ENCODE measurements at places on chromosomes 5 and 9. TPM values are rescaled to one million over a fixed set of nuclear protein-coding genes. Genes with fewer than 3 reads are reported as not detected.

DNA sequence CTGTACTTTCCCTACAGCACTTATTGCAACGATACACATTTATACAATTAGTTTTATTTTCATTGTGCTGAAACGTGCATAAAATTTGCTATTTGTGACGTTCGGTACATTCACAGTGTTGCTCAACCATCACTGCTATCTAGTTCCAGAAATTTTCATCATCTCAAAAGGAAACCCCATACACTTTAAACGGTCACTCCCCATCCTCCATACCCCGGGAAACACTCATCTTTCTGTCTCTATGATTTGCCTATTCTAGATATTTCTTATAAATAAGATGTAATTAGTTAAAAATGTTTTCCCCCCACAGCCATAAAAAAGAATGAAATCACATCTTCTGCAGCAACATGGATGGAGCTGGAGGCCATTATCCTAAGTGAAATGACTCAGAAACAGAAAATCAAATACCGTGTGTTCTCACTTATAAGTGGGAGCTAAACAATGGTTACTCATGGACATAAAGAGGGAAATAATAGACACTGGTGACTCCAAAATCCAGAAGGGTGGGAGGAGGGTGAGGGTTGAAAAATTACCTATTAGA, 40.2 kb upstream of the TEX48 start:
- H3K27ac ChIP-seq: no peak overlapping the region
- no peak overlapping the region for H3K4me3 ChIP-seq
- H3K36me3 ChIP-seq: no peaks in the 10 kb centered on the region
- no peaks in the 10 kb centered on the region for H3K27me3 ChIP-seq

- peak overlapping the region; percentile 76 for H3K4me3 ChIP-seq
- H3K27me3 ChIP-seq: no peaks in the 10 kb centered on the region
- peaks cover 2% of the 10 kb centered on the region for H3K36me3 ChIP-seq
- peaks cover 24% of the 10 kb centered on the region for H3K4me1 ChIP-seq
Measured at GRCh38 chr9:69822116-69822750, 1.6 kb downstream of the CFAP95 start.

GRCh38 chr5:158869854-158870253, 229.9 kb downstream of the EBF1 start:
- peaks cover 6% of the 10 kb centered on the region for H3K4me1 ChIP-seq
- no peaks in the 10 kb centered on the region for H3K27me3 ChIP-seq
- DNase-seq: no peak
- H3K36me3 ChIP-seq: no peaks in the 10 kb centered on the region

FAM221B gene
- not detected for total RNA-seq

PCDHA8 gene
- 0.57 TPM for total RNA-seq

DNA sequence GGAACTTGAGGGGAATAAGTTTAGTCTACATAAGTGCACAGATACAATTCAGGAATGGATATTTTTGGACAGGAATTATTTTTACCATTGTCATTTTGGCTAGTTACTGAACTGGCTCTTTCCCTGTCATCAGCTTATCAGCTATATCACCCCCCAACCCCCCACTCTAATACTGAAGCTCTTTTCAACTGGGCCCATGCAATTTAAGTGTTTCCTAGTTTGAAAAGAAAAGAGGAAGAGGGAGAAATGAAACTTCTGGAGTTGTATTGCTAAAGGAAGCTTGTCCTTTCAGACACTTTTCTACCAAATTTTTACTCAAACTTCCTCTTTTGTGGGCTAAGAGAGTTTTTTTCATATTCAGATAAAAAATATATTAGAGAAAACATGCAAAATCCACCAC, 18.5 kb upstream of the TIMD4 start:
- H3K4me3 ChIP-seq: no peak overlapping the region
- no peaks in the 10 kb centered on the region for H3K27me3 ChIP-seq
- H3K27ac ChIP-seq: no peak overlapping the region
- no peaks in the 10 kb centered on the region for H3K4me1 ChIP-seq
- DNase-seq: no peak

- H3K27me3 ChIP-seq: peaks cover 24% of the 10 kb centered on the region
- H3K4me1 ChIP-seq: peaks cover 3% of the 10 kb centered on the region
- no peak for DNase-seq
- no peak overlapping the region for H3K4me3 ChIP-seq
Measured at GRCh38 chr5:78341440-78341839, 19.0 kb upstream of the SCAMP1 start.

- DNase-seq: no peak
- H3K27me3 ChIP-seq: no peaks in the 10 kb centered on the region
- no peaks in the 10 kb centered on the region for H3K4me1 ChIP-seq
- no peak overlapping the region for H3K4me3 ChIP-seq
- no peak overlapping the region for H3K27ac ChIP-seq
Measured at GRCh38 chr5:132334812-132335211, 34.7 kb upstream of the SLC22A5 start.

NIPAL4 gene
- not detected for total RNA-seq

- H3K4me1 ChIP-seq: peaks cover 18% of the 10 kb centered on the region
- H3K27me3 ChIP-seq: no peaks in the 10 kb centered on the region
- H3K4me3 ChIP-seq: peak overlapping the region; percentile 85
- no peaks in the 10 kb centered on the region for H3K36me3 ChIP-seq
- DNase-seq: no peak
Measured at GRCh38 chr9:89497257-89497963, 503 bp downstream of the SEMA4D start.

RASEF gene
- 1.9 TPM for total RNA-seq

GRCh38 chr9:109792951-109793546, 13.1 kb downstream of the PALM2AKAP2 start:
- no peak for DNase-seq
- no peak overlapping the region for H3K27ac ChIP-seq
- H3K4me1 ChIP-seq: no peaks in the 10 kb centered on the region
- no peak overlapping the region for H3K4me3 ChIP-seq

PNPLA7 gene
- total RNA-seq: 1.6 TPM

ATP6V0E1 gene
- total RNA-seq: 101 TPM

GRCh38 chr9:115999498-115999897, 154.1 kb upstream of the PAPPA start:
- no peaks in the 10 kb centered on the region for H3K4me1 ChIP-seq
- no peaks in the 10 kb centered on the region for H3K36me3 ChIP-seq
- no peak for DNase-seq
- no peaks in the 10 kb centered on the region for H3K27me3 ChIP-seq
- H3K27ac ChIP-seq: no peak overlapping the region

Measured in H9 (cell line).